ENCODE measurements at places on chromosomes 1 and 21.

- DNase-seq, result no peak
These were observed 13.9 kb downstream of the COX20 start for GRCh38 chr1:244849189-244849866.

GRCh38 chr1:16605532-16606505, 7.5 kb downstream of the NBPF1 start:
- DNase-seq, result no peak

DNA sequence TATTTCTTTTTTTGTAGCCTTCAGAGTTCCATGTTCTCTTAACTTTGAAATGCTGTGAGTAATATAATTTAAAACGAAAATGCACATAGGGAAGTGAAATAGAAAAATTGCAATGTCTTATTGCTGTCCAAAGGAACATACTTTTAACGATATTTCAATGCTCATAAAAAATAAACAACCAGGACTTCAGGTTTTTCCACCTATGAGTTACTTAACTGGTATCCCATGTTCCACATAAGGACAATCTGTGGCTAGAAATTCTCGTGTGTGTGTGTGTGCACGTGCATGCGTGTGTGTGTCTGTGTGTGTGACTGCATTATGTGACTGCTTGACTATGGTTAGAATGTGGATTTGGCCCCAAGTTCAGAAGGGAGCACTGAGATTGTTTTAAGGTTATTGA, 200.8 kb upstream of the ADGRL4 start:
- DNase-seq, result no peak

DNA sequence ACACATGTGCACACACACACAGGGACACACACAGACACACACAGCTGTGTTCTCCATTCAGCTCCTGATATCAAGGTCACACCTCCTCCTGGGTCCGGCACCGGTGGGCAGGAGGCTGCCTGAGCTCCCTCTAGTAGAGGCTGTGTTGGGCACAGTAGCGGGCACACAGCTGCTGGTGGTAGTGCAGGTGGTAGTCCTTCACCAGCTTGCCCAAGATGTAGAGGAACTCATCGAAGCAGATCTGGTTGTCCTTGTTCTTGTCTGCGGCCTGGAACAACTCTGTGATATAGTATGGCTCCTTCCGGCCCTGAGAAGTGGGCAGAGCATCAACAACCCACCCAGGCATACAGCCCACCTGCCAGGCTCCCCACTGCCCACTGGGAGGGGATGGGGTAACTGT, 5.6 kb upstream of the S100A8 start:
- no peak for DNase-seq

DNA sequence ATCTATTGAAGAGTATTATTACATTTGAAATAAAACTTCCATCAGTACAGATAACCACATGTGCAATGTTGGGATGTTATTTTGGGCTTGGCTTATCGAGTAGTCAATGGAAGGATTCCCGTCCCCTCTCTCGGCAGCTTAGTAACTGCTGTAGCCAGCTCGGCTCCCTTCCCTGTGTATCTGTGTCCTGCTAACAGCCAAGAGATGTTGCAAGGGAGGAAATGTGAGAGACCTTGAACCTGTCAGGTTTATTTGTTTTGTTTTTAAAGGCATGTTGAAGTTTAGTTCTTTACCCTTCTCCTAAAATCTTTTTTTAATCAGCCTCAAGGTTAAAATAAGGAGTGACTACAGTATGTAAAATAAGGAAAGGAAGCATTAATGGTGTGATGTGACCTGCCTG, 13.6 kb upstream of the TARS2 start:
- no peak for DNase-seq

DNA sequence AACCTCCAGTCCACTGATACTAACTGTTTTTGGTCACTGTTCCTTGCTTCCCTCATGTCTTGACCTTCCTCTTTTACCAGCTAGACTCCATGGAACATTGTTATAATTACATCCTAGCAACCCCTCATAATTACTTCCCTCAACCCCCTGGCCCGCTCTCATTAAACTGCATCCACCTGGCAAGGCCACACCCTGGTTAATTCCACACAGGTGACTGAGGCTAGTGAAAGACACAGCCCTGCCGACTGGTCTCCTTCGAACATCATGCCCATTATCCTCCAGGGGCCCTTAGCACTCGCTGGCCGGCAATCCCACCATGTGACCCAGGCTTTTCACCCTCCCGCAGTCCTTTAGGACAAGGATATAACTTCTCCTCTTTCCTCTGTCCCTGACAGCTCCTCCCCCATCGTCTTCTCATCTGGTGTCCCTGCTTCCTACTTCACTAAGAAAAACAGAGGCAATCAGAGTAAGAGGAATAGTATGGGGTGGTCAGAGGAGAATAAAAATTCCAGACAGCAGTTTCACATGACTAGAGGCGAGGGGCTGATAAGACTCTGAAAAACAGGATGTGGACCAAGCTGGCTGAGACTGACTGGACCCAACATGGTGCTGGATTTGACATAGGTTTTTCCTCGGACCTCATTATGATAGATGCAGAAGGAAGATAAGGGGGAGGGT, 8.8 kb upstream of the TENT5B start:
- DNase-seq, result peak; percentile 56

DNA sequence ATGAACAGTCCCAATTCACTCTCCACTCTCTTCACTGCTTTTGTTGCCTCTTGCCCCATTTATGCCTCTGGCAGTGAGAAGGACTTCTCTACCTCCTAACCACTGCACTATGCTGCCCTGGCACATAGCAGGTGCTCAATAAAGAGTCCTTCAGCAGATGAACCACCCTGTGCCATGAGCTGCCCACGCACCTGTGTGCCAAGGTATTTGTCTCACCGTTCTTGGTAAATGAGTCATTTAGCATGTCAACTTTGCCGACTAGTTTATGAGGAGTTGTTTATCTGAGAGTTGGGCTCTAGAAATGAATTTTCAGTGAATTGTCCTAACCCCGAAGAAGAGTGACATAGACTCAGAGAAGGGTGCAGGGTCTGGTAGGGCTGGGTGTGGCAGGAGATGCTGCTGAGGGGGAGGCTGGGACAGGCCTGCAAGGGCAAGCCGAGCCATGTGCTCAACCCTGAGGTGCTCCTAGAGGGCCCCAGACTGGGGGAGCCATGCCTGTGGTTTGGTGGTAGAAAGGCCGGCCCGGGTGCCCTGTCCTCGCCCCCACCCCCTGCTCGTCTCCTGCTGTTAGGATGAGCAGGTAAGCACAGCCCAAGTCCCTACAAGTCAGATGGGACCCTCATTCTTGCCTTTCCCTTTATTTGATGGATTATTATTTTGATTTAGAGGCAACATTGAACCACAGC, 654.5 kb downstream of the MATN1 start:
- no peak for DNase-seq

- no peak for DNase-seq
These were observed 13.0 kb downstream of the FAM229A start for GRCh38 chr1:32349211-32349708.

- DNase-seq, result peak; percentile 74
These were observed at the start of gene PFKL for GRCh38 chr21:44299458-44300261. TSS of gene PFKL (plus strand) at chr21:44300053. CDS start at chr21:44300106, 53 bp downstream.

- DNase-seq, result peak; percentile 23
These were observed 775 bp upstream of the AIM2 start for GRCh38 chr1:159077120-159077961.

GRCh38 chr1:231059566-231060193, 19.6 kb upstream of the FAM89A start:
- peak; percentile 25 for DNase-seq

- no peak for DNase-seq
These were observed 299.8 kb downstream of the DISC1 start for GRCh38 chr1:231926340-231926739.

DNA sequence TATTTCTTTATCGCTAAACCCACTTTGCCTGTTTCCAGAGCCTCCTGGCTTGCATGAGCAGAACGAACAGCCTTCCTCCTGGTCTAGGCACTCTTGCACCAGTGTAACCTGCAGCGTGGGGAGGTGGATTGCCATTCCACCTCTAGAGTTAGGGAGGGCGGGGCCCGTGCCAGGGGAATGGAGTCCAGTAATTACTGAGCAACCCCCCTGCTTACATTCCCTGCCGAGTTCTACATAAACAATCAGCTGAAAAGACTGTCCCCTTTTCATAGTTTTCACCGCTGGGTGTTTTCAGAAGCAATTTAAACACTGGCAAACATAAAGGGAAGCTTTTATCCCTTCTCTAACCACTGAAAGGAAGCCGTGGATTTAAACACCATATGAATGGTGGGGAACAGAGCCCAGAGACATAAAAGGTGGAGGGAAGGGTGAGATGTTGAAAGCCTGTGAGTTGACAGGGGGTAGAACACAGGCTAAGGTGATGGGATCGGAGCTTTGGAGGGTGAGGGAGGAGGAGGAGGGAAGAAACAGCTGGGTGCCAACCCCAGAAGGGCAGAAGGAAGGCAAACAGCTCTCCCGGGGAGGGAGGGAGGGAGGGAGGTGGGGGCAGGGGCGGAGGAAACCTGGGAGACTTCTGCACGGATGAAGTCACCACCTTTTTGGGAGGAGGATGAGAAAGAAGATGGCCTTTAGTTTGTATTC, 68.0 kb upstream of the WDR26 start:
- no peak for DNase-seq

GRCh38 chr1:10232163-10232562, 21.8 kb downstream of the KIF1B start:
- DNase-seq, result peak; percentile 27

- peak; percentile 27 for DNase-seq
These were observed 5.4 kb upstream of the ZNF281 start for GRCh38 chr1:200415227-200415626.

- DNase-seq, result no peak
These were observed 750 bp downstream of the RHOU start for GRCh38 chr1:228735871-228736586.

DNA sequence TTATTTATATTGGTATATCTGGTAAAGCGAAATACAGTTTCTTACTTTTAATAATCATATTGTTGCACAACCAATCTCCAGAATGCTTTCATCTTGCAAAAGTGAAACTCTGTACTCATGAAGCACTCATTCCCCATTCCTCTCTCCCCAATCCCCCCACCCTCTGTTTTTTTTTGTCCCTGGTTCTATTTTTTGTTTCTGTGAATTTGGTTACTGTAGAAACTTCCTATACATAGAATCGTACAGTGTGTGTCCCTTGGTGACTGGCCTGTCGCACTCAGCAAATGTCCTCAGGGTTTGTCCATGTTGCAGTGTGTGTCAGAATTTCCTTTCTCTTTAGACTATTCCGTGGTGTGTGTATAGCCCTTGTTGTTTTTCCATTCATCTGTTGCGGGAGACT, 7.9 kb upstream of the NLRP3 start:
- no peak for DNase-seq

GRCh38 chr1:236041631-236042618, 23.0 kb downstream of the NID1 start:
- no peak for DNase-seq

GRCh38 chr1:221756830-221757551, 15.1 kb upstream of the DUSP10 start:
- no peak for DNase-seq

DNA sequence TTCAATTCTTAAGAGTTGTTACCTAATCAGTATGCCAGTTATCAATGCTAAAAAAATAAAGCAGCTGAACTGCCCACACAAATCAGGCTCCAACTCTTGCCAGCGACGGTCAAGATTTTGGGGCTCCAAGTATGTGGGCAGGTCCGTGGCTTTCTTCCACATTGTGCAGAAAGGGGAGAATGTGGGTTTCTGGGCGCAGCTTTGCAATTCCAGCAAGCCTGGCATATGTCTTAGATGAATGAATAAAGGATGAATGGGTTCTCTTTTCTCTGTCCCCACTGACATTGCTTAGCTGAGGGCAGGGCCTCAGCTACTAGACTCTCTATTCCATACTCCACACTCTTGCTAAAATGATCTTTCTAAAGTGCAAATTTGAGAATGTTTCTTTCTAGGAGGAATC, 42.4 kb downstream of the NENF start:
- no peak for DNase-seq

- peak; percentile 60 for DNase-seq
These were observed 15.2 kb downstream of the LRRN2 start for GRCh38 chr1:204670152-204670927.

GRCh38 chr21:45403825-45404729, 888 bp upstream of the COL18A1 start:
- peak; percentile 6 for DNase-seq
